ENCODE measurements at places on chromosomes 4 and X.

GRCh38 chr4:185298728-185299430 is 89.5 kb downstream of the SNX25 start:
- no peak for DNase-seq

GRCh38 chrX:54407266-54407665 is 32.9 kb upstream of the TSR2 start:
- DNase-seq, result no peak

GRCh38 chrX:15785176-15785750 is 5.0 kb upstream of the ZRSR2 start:
- DNase-seq, result no peak

DNA sequence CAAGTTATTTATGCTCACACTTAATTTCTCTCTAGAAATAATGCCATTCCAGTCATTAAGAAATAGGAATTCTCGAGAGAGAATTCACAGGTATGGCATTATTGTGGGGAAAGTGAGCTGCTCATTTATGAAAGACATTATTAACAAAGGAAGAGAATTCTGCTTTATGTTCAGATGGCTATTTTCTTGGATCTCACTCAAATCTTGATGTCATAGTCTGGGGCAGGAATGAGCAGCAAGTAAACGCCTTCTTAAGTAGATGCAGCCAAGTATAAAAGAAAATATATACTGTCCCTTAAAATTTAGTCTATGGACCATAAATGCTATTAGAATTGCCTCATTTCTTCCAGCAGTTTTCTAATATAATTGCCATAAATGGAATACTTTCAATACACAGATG is 58.2 kb upstream of the FBXW7 start:
- no peak for DNase-seq

GRCh38 chrX:1416965-1417760 is 25.2 kb upstream of the SLC25A6 start:
- no peak for DNase-seq

DNA sequence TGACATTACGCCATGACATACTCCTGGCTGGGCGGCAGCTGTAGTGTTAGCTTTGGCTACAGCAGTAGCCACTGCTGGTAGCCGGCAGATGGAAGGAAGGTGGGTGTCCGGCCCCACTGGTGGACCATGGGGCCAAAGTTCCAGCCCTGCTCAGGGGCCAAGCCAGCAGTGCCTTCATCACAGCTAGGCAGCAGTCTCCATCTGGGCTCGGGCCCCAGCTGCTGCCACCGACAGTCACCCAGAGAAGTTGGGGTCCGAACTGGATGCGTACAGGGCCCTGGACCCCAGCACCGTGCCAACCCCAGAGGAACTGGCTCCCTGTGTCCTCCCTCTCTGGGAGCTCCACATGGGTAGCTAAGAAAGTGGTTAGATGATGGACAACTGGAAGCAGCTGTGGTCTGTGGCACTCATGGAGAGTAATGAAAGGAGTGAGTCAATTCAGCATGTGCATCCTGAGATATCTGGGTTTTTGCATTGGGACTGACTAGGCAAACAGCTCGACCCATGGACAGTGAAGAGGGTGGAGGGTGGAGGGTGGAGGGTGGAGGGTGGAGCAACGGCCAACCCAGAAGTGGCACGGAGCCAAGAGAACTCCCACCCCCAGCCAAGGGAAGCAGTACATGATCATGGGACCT is 366.6 kb upstream of the GRIA3 start:
- DNase-seq, result no peak

DNA sequence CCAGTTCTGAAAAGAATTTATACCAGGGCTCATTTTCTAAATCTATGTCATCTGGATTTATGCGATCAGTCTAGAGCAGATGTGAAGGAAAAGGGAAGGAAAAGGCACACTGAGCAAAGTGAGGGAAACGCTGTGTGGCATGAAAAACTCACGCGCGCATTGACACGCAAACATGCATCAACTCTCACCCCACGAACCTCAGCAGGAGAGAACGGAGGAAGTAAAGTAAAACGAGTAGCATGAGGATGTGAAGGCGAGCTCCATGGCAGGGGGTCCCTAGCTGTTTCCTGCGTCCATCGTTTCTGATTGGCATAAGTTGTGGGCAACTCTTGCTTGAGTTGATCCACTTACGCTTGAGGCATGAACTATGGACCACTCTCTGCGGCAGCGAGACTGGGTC is 102.8 kb upstream of the PDLIM3 start:
- no peak for DNase-seq

GRCh38 chr4:114688059-114688458 is 89.5 kb downstream of the UGT8 start:
- DNase-seq, result no peak

GRCh38 chr4:22787753-22788375 is 95.1 kb downstream of the GBA3 start:
- DNase-seq, result no peak

DNA sequence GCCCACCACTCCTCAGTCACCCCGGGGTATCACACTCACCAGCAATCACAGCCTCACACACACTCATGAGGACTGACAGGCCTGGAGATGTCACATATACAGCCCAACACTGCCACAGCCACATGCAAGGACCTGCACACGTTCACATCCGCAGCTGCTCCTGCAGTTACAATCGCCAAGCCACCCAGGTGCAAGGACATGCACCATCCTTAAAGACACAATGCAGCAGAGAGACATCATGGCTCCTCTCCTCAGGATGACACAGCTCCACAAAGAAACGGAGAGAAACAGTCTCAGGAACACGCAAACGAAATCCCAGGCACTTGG is 1.1 kb downstream of the PCSK1N start:
- DNase-seq, result no peak

- no peak for DNase-seq
Observed at GRCh38 chr4:15234856-15235126, 193.0 kb upstream of the C1QTNF7 start.

DNA sequence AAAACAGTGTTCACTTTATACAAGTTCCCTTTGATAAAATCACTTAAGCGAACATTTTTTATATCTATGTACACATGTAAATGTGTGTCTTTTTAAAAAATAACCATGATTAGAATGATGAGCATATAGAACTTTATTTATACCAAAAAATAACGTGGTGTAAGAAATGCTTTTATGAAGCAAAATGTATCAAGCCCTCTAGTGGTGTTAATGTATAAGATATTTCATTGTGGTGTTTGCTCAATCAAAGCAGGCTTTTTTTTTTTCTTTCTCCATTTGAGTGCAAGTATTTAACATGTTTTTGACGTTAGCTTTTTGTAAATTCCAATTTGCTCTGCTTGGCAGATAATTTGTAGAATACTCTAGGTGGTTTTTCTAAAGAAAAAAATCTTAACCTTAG is 2092.4 kb upstream of the TENM3 start:
- DNase-seq, result no peak

- DNase-seq, result no peak
Observed at GRCh38 chrX:150375243-150375770, 12.2 kb downstream of the MAMLD1 start.

DNA sequence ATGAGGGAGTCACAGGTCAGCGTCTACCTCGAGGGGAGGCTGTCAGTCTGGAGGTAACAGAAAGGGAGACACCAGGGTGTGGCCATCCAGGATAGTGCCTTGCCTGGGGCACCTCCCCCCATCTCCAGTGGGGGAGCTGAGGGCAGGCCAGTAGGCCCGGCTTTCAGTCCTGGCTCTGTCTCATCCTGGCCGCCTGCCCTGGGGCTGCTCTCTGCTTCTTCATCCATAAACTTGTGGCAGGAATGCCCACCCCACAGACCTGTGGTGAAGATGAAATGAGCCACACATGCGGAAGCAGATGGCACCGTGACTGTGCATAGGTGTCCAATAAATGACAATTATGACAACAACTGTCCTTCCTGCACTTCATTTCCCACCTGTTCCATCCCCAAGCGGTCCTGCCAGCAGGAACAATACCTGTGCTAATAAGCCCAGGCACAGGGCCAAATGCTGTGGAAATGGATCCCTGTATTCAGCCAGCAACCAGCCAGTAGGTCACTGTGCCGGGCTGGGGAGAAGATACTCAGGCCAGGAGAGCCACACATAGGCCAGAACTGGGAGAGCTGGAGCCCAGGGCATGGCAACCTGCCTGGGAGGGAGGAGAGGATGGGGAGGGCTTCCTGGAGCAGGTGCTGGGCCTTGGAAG is 30.2 kb downstream of the TRO start:
- no peak for DNase-seq

DNA sequence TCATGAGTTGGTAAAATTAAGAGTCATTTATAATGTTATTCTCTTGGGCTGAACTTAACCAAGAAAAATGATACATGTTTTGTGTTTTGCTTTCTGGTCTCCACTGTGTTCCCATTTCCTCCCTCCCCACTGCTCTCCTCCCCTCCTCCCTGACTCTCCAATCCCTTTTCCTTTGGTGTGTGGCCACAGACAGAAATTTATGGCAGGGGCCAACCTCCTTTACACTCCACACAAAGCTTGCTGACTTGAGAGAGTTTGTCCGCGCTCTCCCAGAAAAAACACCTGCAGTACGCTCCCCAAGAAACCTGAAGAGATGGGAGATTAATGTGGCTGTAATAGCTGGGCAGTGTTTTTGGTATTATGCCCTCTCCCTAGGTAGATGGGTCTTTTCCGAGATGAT is 88.9 kb downstream of the ALPK1 start:
- DNase-seq, result no peak

DNA sequence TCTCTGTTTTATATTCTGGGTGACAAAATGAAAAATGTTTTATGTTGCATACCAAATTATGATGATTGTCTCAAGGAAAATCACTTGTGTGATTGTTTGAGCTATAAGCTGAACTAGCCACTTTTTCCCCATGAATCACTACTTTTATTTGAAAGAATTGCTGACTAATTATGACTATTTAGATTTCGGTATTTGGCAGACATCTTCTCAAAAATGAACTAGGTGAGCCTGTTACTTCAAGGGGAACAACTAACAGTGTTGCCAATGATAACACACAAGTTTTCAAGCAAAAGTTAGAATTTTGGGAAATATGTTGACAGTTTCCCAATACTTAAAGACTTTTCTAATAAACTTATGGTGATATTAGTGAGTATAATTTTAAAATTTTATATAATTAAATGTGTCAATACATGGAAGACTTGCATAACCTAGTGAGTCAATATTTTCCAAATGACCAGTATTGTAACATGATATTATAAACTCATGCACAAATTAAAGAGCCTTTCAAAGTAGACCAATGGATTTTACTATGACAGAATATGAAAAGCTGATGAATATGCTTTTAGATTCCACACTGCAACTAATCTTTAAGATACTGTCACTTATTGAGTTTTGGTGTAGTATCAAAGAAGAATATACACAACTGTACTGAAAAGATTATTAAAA is 187.7 kb upstream of the GATB start:
- DNase-seq, result no peak

DNA sequence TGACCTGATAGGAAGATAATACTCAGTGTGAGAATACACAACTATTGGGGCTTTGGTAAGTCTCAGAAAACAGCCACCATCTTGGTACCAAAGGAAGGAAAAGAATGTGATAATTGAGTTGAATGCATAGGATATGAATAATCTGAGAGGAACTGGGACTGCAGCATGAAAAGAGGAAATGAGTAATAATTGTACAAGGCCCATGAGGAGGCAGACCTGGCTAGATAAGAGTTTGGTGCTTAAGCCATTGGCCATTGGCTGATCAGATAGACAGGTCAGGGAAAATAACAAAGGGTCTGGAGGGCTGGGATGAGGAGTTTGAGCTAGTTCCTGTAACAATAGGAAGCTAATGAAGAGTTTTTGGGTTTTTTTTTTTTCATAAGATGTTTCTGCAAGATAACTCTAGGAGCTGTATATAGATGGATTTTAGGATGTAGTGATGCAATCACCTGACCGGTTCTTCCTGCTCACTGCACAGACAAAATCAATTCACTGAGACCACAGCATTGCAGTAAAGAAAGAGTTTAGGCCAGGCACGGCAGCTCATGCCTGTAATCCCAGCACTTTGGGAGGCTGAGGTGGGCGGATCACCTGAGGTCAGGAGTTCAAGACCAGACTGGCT is 5.3 kb upstream of the TRMT2B start:
- DNase-seq, result no peak

GRCh38 chrX:54560411-54560810 is 30.4 kb downstream of the GNL3L start:
- DNase-seq, result no peak

GRCh38 chr4:9964879-9965278 is 56.4 kb downstream of the SLC2A9 start:
- no peak for DNase-seq

GRCh38 chrX:66717926-66718325 is 79.0 kb upstream of the EDA2R start:
- DNase-seq, result no peak

GRCh38 chrX:43087830-43088229 is 309.9 kb upstream of the PPP1R2C start:
- no peak for DNase-seq

- no peak for DNase-seq
Observed at GRCh38 chr4:76955182-76955581, 5.6 kb downstream of the SEPTIN11 start.

GRCh38 chr4:8940792-8941491 is 69.3 kb upstream of the HMX1 start:
- DNase-seq, result no peak

DNA sequence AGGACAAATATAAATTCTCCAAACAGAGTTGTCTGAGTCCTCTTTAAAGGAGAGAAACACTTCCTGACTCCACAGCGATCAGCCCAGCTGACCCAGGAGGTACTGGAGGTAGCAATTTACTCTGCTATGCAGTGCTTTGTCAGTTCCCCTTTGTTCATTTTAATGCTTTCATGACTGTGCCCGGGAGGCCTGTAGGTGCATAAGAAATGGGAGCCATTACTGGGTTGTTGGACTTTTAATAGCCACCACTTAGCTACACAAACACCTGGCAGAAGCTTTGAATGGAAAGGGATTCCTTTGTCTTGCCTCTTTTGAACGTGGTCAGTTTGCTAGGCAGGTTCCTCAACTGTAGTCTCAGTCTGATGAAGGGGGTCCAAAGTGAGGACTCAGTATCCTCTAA is 59.0 kb upstream of the AFF2 start:
- no peak for DNase-seq

- DNase-seq, result no peak
Observed at GRCh38 chrX:114582698-114583395, 1.0 kb upstream of the HTR2C start.

GRCh38 chr4:169791527-169792156 is 33.9 kb upstream of the HPF1 start:
- DNase-seq, result no peak

GRCh38 chr4:35189988-35190613 is 1054.2 kb downstream of the ARAP2 start:
- no peak for DNase-seq

DNA sequence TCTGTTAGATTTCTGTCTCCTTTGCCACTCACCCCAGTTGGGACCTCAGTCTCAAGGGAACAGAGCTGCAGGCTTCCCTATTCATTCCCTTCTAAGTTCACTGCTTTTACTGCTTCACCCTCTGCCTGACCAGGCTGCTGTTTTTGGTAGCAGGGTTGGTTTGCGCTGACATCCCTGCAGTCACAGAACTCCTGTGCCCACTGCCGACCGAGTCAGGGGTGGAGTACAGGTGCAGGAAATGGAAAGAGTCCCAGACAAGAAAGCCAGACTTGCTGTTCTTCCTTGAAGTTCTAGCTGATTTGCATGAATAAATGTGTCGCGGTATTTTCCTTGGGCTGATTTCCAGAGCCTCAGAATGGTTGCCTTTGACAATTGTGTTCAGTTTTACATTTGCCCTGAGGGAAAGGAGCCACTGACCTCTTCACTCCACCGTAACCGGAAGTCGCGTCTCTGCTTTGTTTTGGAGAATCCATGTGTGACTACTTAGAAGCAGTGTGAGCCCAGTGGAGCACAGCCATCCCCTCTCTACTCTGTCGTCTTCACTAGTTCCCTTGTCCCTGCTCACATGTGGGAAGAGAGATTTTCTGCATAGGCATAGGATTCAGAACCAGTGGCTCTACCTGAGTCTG is 84.8 kb downstream of the TNIP2 start:
- DNase-seq, result no peak

- no peak for DNase-seq
Observed at GRCh38 chr4:158758142-158758541, 10.7 kb upstream of the FNIP2 start.

Measured in stimulated activated CD4-positive, alpha-beta T cell treated with anti-CD3 and anti-CD28 coated beads, Interleukin-12 subunit alpha, Interleukin-12 subunit beta, amount 100 ng/mL, for 24 hours (primary cell).